ENCODE measurements at places on chromosomes 3 and 15.

GRCh38 chr3:174355505-174355904 lies 503.6 kb upstream of the NAALADL2 start:
- DNase-seq = no peak

DNA sequence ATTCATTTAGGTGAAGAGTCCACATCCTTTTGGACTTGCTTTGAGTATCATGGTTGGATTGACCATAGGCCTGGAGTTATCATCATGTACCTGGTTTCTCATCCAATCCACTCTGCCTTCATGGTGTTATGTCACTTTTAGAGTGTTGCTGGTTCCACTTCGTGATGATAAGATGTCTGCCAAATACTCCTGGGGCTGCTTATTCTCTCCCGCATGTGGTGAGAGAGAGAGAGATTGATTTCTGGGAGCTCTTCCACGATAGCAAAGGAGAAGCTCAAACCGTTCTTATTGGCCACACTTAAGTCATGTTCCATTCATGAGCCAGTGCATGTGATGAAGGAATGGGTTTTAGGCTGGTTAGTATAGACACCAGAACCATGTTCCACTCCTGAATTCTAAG lies 47.6 kb downstream of the MITF start:
- DNase-seq = no peak

DNA sequence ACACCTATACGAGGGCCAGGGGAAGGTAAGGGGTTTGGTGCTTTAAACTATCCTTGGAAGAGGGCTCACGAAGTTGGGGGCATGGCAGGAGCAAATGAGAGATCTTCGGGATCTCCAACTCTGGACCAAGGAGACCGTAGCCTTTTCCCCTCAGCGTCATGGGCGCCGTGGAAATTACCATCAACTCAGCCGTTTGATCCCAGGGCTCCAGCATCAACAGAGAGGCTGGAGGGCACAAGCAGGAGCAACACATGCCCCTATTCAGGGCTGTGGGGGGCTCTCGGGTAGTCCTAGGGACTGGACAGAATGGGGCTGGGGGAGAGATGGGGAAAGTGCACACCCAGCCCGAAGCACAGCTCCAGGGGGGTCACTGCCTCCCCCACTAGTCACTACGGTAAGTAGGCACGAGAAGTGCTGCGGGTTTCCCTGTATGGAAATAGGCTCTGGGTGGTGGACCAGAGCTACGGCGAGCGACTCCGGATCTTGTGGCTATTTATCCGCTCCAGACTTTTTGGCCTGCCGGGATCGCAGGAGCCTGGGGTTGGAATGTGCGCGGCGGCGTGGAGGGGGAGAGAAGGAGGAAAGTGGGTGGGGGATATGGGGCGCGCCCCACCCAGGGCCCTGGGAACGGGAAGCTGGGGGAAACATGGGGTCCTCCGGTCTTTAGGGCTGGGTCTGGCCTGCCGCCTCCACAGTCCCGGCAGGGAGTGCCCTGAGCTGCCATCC lies 539 bp upstream of the LAMB2 start:
- peak; percentile 66 for DNase-seq

- DNase-seq = no peak
These were observed 23.8 kb downstream of the LRRC28 start for GRCh38 chr15:99275061-99275460.

- peak; percentile 61 for DNase-seq
These were observed 17.7 kb downstream of the PTH1R start for GRCh38 chr3:46895204-46895660.

DNA sequence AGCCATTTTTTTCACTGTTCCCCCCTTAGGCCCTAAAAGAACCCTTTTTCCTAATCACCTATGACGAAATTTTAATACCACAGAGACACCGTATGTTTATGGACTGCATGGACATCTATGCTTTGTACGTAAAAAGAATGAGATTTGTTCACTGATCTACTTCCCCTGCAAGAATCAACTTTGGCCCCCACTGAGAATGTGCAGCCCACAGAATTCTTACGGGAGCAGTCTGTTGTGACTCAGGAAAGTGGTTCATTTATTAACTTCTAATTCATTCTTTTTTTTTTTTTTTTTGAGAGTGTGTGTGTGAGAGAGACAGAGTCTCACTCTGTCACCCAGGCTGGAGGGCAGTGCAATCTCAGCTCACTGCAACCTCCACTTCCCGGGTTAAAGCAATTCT lies 17.6 kb downstream of the EIF4E3 start:
- no peak for DNase-seq

Measured in frontal cortex (tissue), 4 donors.